ENCODE measurements at places on chromosomes 7 and 10. TPM values are rescaled to one million over a fixed set of nuclear protein-coding genes. Genes with fewer than 3 reads are reported as not detected.

GRCh38 chr7:139673230-139673629 is 104.6 kb downstream of the HIPK2 start:
- no peaks in the 10 kb centered on the region for H3K4me1 ChIP-seq
- peaks cover 4% of the 10 kb centered on the region for H3K36me3 ChIP-seq
- H3K27me3 ChIP-seq: no peaks in the 10 kb centered on the region

DNA sequence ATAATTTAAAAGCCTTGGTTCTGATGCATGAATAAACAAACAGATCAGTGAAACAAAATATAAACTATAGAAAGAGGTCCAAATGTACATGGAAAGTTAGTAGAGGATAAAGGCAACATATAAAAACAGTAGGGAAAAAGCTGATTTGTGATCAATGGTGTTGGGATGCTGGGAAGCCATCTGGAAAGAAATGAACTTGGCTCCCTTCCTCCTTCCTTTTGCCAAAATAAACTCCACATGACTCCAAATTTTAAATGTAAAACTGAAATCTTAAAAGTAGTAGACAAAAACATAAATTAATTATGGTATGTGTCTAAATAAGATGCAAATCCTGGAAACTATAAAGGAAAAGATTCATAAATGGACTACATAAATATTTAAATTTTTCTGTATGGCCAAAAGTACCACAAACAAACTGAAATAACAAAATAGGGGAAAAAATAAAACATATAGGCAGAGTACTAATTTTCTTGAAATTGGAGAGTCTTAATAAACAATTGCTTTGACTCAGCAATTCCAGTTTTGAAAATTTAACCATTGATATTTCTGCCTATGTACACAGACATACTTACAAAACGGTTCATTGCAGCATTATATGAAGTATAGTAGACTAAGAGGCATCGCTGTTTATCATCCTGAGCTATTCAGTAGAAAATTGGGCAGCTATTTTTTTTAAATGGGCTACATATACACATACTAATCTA is 77.0 kb upstream of the TRIM24 start:
- no peak overlapping the region for H3K27ac ChIP-seq
- DNase-seq: no peak
- no peaks in the 10 kb centered on the region for H3K27me3 ChIP-seq
- no peaks in the 10 kb centered on the region for H3K36me3 ChIP-seq

DIP2C gene
- total RNA-seq: 42.1 TPM

NRP1 gene
- total RNA-seq: 46.0 TPM

Measured in sigmoid colon (tissue), 7 donors.